Activated naive CD4-positive, alpha-beta T cell (primary cell): ENCODE measurements at places on chromosomes 6 and 20.
A peak's percentile ranks its signal among the peaks of the same experiment; 100 is the strongest.

GRCh38 chr6:134199848-134200606, 117.9 kb downstream of the SGK1 start:
- DNase-seq = no peak

GRCh38 chr6:159467473-159468041, 225.5 kb downstream of the SOD2 start:
- DNase-seq = no peak

DNA sequence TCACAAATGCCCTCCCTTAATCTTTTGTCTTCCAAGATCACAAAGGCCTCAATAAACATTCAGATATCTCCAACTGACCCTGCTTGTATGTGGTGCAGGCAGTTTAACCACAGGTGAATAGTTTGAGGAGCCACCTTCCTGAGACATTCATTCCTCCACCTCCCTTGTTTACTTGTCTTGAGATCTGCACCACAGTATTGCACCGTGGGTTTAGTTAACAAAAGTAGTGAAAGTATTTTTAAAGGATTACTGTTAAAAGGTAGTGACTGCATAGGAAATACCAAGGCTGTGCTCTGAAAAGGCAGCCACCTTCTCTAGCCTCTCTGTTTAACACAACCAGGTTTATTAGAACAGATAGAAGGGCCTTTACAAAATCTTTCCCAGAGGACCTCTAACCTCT, 46.5 kb downstream of the SESN1 start:
- no peak for DNase-seq

DNA sequence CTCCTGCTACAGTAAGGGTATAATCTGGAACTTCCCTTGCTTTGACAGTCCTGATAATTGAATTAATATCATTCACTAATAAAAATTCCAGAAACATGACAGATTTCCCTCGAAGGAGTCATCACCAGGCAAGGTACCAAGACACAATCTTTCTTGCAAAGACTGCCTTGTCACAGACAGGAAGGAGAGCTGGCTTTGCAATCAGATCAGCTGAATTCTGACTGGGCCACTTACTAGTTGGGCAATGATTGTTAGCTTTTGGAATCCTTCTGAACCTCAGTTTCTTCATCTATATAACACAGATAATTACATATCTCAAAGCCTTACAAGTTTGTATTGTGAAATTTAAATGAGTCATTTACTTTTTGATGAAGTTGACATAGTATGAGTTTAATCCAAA, 344.2 kb downstream of the RFPL4B start:
- DNase-seq = no peak

- no peak for DNase-seq
Measured at GRCh38 chr20:43572891-43573290, 14.1 kb downstream of the SGK2 start.

DNA sequence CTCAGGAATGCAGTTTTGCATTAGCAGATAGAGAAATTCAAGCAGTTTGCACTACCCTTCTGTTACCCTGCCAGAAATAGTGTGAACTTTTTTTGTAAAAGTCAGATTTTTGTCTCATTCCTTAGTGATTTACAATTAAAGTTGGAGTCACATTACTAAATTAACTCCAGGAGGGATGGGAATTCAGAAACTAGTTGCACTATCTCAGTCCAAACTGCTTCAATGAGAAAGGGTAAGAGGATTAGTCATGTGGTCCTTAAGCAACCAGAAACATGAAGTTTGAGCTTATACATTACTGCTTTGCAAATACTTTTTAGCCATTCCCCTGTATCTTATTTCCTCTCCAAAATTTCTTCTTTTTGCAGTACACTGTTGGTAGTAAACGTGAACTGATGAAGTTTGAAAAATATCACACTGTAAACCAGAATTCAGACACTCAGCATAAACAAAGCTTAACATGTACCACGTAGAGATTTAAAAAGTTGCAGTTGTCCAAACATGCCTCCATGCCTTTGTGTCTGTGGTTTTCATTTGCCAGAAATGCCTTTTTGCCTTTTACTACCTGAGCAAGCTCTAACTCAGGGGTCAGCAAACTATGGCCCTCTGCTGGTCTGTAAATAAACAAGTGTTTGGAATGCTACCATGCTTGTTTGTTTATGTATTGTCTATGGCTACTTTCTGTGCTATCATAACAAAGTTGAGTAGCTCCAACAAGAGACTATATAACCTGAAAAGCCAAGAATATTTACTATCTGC, 49.7 kb downstream of the TP53INP2 start:
- no peak for DNase-seq

GRCh38 chr6:109204511-109204910, 109.2 kb downstream of the CEP57L1 start:
- no peak for DNase-seq

- peak; percentile 52 for DNase-seq
Measured at GRCh38 chr20:25750765-25751696, 54.4 kb upstream of the ZNF337 start.

GRCh38 chr20:52668626-52669025, 303.5 kb upstream of the TSHZ2 start:
- DNase-seq = no peak

DNA sequence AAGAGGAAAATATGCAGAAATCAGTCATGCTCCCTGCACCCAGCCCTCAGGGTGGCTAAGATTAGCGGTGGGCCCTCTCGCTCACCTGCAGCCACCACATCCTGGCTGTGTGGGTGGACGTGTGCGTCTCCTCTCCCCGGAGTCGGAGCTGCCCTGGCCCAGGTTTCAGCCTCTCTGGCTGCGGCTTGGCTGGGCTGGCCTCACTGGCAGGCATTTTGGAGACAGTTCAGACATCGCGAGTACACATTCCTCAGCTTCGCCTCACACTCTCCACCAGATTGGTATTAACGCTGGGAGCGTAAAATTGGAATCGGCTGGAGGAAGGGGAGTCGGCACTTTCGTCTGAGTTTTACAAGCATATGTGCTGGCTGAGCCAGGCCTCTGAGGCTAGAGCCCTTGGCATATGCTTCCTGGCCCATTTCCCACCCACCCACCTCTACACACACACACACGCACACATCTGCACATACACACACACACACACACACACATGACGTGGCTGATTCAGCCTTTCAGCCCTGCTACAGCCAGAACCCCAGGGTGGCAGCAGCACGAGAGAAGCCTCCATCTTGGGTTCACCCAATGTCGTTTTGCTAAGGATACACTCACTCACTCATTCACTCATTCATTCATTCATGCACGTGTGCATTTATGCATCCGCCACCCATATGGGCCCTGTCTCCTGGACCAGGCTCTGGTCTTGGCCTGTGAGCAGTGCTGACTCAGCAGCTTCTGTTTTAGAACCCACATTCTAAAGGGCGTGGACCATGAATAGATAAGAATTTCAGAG, 42.9 kb downstream of the BCAS4 start:
- no peak for DNase-seq

DNA sequence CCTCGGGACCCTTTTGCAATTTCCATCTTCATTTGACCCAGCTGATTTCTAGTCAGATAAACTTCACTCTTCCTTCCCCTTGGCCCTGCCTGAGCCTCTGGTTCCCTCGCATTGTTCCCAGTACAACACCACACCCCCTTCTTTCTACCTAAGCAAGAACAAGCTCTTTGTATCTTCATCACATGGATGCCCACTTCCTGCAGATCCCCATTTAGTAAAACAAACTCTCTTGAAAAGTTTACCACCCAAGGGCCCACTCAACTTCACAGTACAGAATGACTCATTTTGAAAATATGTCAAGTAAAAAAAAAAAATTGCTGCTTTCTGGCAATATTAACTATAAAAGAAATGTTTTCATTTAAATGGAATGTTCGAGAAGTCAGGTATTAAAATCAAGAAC, 5.2 kb downstream of the FAXC start:
- no peak for DNase-seq

DNA sequence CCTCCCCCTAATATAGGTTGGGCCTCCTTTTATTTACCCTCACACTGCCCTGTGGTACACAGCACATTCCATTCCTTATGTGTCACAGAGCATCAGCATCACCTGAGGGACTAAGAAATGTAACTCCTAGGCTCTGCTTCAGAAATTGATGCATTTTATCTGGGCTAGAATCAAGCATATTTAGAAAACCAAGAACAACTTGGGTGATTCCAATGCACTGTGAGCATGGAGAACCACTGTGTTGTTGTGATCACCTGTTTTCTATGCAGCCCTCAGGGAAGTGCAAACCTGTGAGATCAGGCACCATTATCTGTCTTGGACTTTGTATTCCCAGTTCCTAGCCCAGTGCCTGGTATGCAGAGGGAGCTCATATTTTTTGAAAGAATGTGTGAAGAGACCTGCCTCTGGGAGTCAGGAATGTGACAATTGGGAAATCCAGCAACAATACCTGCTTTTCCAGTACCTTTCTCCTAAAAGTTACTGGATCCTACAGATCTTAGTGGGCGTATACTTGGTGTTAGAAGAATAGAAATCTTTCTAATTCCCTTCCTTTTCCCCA, 7.0 kb downstream of the KAT14 start:
- no peak for DNase-seq

DNA sequence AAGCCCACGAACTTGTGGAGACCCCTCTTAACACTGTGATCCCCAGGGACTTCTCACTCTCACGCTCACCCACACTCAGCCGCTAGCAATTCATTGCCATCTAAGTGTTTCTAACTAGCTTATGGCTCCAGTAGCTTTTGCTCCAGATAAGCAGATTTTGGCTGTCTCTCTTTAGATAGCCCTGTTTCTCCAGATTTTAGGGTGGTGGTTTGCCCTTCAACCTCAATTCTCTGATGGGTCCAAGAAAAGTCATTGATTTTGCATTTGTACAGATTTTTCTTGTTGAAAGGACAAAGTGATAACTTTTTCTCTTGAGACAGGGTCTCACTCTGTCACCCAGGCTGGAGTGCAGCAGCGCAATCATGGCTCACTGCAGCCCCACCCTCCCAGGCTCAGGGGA, 41.2 kb downstream of the NR2E1 start:
- no peak for DNase-seq

DNA sequence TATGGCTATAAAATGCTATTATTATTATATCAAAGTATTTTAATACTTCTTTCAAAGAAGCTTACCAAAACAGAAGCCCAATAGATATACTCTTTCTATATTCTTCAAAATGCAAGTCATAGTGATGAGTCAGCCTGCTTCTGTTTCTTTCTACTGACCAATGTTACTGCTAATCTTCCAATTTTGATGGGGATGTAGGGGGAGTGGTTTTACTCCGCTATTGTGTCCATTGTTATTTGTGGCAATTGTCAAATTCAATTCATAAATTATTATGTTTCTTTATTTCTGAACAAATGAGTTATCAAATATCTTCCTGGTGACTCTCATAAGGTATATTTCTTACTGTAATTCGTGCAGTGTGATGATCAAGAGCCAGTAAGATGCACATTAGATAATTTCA, 221.5 kb upstream of the DEFB112 start:
- DNase-seq = no peak

DNA sequence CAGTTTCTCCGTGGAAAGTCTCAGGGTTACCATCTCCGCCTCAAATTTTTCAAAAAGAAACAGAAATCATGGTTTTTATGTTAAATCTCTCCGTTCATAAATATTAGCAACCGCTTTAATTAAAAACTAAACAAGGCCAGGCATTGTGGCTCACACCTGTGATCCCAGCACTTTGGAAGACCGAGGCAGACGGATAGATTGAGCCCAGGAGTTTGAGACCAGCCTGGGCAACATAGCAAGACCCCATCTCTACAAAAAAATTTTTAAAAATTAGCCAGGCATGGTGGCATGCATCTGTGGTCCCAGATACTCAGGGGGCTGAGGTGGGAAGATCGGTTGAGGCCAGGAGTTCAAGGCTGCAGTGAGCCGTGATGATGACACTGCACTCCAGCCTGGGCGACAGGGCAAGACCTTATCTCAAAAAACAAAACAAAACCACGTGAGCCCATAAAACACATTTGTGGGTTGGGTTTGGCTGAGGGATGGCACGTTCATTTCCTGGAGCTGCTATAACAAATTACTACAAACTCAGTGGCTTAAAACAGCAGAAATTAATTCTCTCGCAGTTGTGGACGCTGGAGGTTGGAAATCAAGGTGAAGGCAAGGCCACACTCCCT, 223.2 kb downstream of the ZNF217 start:
- DNase-seq = no peak

GRCh38 chr6:130547723-130548122, 181.9 kb downstream of the TMEM200A start:
- DNase-seq = no peak

GRCh38 chr6:2102316-2102883, 143.0 kb downstream of the GMDS start:
- no peak for DNase-seq

DNA sequence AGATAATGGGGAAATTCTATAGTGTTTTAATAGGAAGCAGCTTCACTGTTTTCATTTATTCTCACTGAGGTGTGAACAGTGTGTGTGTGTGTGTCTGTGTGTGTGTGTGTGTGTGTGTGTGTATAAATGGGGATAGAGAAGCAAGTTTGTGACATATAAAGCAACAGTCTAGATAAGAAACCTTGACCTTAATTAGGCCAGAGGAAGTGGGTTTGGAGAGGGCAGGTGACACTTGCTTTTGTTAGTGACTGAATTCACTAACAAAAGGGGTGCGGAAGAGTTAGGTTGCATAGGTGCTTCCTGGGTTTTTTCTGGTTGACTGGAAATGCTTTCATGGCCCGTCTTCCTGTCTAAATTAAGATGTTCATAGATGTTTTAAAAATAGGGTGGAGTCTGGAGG, 515.7 kb upstream of the FLRT3 start:
- DNase-seq = no peak

- no peak for DNase-seq
Measured at GRCh38 chr20:38377039-38377685, 30.9 kb downstream of the LBP start.

GRCh38 chr6:160912411-160912810, 79.2 kb upstream of the MAP3K4 start:
- DNase-seq = no peak

DNA sequence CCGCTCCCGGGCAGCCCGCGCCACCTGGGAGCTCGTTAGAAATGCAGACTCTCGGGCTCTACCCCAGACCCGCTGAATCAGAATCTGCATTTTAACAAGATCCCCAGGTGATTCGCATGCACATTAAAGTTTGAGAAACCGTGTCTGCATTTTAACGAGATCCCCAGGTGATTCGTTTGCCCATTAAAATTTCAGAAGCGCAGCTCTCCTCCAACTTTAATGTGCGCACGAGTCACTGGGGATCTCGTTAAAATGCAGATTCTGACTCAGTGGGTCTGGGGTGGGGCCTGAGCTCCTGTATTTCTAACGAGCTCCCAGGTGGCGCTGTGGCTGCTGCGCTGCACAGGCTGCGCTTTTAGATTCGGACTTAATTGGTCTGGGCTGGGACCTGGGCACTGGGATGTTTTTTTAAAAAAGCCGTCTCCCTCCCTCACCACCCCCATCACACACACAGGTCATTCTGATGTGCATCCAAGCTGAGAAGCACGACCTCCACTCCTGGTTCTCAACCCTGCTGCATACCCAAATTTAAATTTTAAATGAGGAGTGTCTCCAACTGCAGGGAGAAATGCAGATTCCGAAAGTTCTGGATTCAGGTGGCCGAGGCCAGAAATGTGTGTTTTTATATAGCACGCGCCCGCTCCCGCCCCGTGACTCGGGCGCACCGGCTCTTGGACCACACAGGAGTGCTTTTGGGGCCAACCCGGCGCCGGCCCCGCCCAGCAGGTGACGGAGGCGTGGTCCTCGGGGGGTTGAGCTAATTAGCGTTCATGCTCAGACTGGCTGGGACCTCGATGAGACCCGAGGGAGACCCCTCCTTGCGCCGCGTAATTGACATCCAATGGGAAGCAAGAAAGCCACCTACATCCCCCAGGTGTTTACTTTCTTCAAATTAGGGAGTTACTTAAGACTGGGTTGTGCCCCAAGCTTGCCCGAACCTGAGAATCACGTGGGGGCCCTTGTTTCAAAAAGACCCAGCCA, 85.8 kb downstream of the ZFP64 start:
- DNase-seq = no peak

GRCh38 chr20:32527447-32528055, 57.6 kb downstream of the NOL4L start:
- DNase-seq = peak; percentile 40

- DNase-seq = no peak
Measured at GRCh38 chr20:36334281-36335205, 28.4 kb downstream of the DLGAP4 start.
